ENCODE measurements at places on chromosomes 1 and 21.
A peak's percentile ranks its signal among the peaks of the same experiment; 100 is the strongest.

DNA sequence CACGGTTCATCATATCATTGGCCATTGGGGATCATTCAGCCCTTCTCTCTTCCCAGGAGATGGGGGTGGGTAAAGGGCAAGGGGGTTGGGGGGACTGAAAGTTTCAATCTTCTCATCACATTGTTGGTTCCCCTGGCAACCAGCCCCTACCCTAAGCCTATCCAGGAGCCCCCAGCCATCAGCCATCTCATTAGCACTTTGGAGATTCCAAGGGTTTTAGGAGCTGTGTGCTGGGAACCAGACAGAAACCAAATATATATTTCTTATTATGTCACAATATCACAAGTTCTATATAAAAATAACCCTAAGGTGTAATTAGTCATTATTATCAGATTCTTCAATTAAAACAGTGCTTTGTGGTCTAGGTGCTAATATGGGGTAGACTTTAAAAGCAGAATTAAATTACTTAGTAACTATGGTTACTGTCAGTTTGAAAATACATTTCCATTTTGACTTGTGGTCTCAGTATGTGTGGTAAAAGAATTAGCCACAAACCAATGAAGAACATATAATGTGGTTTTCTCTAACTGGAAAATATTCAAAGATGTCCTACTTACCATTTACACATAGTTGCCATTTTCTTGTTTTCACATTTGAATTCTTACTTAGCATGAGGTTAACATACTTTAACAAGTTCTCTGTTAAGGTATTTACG is 28.1 kb downstream of the IL23R start:
- DNase-seq, result peak; percentile 16

GRCh38 chr1:173038875-173039554 is 11.7 kb downstream of the TNFSF18 start:
- no peak for DNase-seq

DNA sequence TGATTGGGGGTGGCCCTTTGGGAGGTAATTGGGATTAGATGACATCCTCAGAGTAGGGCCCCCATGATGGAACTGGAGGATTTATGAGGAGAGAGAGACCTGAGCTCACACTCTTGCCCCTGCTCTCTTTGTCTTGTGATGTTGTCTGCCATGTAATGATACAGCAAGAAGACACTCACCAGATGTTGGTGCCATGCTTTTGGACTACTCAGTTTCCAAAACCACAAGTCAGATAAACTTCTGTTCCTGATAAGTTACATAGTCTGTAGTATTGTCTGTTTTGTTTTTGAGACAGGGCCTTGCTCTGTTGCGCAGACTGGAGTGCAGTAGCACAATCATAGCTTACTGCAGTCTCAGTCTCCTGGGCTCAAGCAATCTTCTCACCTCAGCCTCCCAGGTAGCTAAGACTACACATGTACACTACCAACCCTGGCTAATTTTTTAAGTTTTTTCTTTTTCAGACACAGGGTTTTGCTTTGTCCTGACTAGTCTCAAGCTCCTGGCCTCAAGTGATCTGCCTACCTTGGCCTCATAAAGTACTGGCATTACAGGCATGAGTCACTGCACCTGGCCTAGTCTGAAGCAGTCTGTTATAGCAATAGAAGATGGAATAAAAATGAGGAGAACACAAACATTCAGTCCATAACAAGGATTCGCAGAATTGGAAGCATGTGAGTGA is 115.0 kb upstream of the GALNT2 start:
- no peak for DNase-seq

DNA sequence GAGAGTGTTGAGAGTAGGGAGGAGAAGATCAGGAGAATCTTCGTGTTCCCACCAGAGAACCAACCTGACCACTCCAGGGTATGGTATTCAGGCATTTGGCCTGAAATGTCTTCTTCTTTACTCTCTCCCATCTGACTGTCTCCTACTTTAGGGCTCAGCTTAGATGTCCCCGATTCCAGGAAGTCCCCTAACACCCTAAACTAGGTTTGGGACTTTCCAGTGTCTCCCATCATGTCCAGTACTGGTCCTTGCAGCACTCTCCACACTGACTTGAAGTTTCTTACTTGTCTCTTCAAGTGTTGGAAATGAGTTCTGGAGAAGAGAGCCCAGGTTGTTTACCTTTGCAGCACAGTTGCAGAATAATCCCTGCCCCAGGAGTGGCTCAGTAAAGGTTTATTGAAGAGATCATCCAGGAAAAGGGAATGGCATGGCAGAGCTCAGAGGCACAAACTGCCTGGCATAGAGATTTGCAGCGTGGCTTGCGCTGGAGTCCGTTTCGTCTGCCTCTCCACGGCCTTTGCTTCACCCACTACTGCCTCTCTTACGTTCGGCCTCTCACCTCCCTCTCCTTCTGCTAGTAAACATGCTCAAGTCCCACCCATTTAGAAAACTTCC is 6.2 kb upstream of the ELK4 start:
- DNase-seq, result no peak

DNA sequence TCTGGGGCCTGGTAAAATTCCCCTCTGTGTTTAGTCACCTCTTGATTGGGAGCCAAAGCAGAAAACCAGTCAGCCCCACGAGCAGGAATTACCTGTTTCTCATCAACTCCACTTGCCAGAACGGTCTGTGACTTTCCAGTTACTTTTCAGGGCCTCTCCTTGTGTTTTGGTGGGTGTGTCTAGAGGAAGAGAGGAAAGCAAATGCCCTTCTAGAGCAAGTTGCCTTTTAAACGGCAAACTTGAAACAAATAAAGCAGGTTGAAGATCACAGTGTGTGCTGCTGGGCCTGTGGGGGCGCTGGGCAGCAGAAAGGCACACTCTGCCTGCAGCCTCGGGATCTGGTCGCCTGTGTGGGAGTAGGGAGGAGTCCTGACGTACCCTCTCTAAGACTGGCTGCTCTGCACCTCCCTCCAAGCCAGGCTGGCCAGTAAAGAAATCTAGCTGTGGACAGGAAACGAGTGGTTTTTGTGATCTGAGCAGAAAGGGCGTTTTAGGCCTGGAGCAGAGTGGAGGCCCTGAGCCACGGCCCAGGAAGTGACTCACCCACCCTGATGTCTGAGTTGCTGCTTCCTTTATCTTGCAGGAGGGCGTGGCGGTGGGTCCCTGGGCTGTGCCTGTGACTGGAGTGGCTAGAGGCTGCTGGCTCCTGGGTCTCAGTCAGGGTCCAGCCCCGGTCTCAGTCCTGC is 11.1 kb upstream of the S100A11 start:
- peak; percentile 99 for DNase-seq

DNA sequence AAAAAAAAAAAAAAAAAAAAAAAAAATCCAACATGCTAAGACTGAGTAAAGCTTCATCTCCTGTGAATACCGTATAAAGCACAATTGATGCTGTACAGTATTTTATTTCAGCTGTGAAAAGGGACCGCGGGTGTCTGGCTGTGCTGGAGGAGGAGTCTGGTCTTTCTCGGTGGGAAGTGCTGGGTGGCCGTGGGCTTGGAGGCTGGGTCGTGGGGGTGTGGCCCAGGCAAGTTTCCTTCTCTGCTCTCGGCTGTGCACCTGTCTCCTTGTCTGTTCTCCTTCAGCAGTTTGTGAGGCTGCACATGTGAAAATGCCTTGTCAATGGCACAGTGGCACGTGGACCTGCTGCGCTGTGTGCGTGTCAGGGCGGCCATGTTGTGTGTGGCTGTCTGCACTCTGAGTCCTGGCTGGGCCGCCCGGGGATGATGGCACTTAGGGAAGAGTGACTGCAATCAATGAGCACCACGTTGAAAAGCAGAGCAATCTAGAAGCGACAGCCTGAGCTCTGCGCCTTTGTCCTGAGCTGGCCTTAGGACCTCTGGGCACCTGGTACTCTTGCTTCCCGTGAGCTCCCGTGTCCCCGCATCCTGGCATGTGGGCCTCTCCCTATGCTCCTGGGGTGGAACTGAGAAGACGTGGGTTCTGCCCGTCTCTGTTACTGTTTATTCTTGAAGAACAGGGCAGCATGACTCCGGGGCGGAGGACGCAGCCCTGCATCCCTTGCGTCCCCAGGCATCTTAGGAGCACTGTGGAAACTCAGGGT is 14.5 kb downstream of the AGPAT3 start:
- no peak for DNase-seq

- no peak for DNase-seq
Observed at GRCh38 chr1:110076789-110077500, 6.5 kb upstream of the ALX3 start.

DNA sequence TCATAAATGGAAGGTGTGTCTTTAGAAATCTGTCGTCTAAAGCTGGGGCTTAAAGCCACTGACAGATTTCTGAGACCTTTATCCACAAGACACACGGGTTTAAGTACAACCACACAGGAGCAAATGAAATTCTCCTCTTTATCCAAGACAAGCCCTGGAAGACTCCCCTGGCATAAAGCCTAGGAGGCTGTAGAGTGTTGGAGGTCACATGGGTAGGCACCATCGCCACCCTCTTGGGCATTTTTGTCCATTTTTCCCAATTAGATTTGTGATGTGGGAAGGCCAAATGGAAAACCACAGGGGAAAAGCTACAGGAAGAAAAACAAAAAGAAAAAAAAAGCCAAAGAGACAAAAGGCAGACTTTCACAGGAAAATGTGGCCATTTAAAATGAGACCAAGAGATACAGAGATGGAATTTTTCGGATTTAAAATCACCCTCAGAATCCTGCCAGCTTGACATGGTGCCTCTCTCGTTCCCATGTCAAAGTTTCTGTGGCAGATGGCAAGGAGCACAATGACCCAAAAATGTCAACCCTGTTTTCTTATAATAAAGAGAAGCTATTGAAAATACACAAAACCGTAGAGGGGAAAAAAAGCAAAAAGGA is 91.9 kb downstream of the PLD5 start:
- no peak for DNase-seq

DNA sequence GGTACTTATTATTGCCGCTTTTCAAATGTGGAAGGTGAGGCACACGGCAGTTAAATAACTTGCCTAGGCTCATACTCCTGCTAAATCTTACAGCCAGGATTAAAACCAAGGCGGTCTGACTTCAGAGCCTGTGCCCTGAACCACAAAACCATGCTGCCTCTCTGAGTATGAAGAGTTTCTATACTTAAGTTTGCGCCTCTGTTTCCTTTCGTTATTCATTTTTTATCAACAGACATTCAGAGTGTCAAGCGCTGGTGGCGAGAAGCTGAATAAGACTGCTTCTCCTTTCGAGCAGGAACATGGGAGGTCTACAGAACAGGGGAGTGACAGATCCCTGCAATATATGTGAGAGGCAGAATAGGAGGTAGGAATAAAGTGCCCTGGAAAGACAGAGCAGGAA is 96.0 kb upstream of the DUSP10 start:
- no peak for DNase-seq

DNA sequence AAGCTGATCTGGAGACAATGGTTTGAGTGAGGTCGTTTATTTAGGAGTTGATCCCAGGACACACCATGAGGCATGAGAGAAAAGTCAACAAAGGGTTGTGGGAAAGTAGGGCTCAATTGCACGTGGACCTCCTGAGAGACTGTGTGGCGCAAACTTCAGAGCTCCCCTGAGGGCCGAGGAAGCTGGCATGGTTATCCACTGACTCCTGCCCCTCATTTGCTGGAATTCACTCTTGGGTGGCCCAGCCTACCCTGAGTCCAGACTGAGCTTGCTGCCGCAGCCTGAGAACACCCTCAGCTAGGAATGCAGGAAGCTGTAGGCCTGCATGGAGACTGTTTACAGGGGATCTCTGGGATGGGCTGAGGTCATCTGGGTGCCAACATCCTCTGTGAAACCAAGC is 301.0 kb downstream of the RWDD3 start:
- DNase-seq, result peak; percentile 26

- no peak for DNase-seq
Observed at GRCh38 chr21:33114276-33114675, 44.3 kb downstream of the OLIG1 start.

GRCh38 chr1:162861625-162862024 is 650 bp upstream of the CCDC190 start:
- DNase-seq, result no peak

DNA sequence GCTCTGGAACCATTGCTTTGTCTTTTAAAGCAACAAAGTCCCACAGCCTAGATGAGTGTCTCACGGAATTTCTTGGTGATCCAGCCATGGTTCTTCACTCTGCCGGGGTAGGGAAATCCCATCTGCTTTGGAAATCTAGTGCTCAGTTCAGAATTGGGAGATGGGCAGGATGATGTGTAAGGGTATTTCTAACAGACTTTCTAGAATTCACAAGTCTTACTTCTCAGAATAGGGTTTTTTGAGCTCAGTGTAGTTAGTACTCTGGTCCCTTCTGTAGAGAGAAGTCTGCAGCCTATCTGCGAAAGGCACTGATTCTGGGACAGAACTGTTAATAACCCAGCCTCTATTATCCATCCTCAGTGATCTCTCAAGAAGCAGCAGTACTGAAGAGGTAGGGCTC is 25.3 kb downstream of the GABPA start:
- no peak for DNase-seq

- DNase-seq, result peak; percentile 90
Observed at GRCh38 chr1:180229483-180230415, at the start of gene LHX4. LHX4 (plus strand) TSS chr1:180230264; CDS start chr1:180230530, 266 bp downstream.

- DNase-seq, result no peak
Observed at GRCh38 chr1:170674986-170675385, 11.1 kb downstream of the PRRX1 start.

DNA sequence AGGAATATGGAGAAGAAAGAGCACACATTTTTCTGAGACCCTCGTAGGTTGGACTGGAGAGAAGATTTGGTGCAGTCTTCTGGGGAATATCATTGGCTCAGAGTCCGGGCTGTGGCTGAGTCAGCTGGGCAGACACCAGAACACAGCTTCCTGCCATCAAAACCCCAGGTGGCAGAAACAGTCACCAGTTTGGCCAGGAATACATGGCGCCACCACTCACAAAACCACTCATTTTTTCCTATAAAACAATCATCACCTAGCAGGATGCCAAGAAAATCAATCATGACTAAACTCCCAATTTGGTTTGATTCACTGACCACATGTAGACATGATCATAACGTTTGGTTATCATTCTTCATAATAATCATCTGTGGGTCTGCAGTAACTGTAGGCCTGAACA is 178.1 kb upstream of the PBX1 start:
- no peak for DNase-seq

DNA sequence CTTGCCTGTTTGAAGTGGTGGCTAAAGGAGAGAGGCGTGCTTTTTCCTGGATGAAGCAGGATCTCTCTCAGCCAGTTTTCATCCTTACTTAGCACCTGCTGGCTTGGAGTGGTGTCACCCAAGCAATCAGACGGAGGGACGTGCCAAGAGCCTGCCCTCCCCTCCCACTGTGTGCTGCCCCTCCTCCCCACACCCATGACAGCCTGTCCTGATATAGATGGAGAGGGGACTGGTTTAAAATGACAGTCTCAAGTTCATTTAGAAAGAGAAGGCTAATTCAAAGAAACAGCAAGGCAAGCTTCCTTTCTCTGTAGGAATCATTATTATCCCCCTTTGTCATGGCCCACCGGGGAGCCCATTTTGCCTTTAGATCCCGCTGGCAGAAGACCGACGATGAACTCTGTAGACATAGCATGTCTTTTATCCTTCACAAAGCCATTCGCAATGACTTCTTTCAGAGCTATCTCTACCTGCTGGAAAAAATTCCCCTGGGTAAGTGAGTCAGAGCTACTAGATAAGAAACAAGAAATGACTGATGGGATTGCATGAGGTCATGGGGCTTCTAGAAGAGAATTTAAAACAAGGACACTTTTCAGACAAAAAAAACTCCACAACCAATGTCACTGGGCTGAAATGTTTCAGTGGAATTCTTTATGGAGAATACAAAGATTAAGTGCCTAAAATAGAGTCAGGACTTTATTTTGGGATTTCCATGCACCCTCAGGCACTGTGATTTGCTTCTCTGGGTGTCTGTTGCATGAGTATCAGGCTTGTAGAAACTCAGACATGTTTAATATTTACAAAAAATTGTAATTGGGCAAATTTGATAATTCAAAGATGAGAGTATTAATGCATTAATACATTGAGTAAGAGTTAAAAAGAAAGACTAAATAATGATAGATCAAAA is at the start of gene NTMT2:
NTMT2 (plus strand) TSS at position 190 of the 907 bp plus-strand sequence; CDS start at position 339, 149 bp downstream.
- DNase-seq, result peak; percentile 94

GRCh38 chr1:62962901-62963776 is 179.2 kb downstream of the ATG4C start:
- peak; percentile 88 for DNase-seq
